EL (cell line): ENCODE measurements at places on chromosomes 5 and 9.
A peak's percentile ranks its signal among the peaks of the same experiment; 100 is the strongest.

DNA sequence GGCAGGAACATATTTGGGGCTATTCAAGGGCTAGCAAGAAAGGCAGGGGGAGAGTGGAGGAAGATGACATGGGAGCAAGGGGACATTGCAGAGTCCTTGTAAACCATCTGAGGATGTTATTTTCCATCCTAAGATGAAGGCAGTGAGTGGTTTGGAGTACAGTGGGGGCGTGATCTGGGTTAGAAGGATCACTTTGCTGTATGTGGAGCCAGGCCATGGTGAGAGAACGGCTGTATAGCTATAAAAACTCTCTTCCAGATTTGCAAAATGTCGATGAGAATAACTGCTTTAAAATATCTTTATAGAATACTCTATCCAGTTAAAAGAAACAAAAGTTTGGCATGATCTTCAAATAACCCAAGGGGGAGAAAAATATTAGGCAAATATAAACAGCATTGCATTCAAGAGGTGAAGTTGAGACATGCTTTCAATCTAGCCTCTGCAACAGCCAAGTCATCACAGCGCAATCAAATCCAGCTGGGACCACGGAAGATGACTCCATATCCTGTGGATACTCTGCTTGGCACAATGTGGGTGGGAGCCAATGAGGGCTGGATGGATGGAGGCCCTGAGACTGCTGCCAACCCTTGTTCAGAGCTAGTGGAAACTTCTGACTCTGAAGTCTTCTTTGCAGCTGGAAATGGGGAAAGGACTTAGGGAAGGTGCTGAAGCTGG is 111.5 kb upstream of the BASP1 start:
- peak; percentile 78 for DNase-seq

GRCh38 chr5:55223812-55224240 is 3.3 kb downstream of the MCIDAS start:
- no peak for DNase-seq

DNA sequence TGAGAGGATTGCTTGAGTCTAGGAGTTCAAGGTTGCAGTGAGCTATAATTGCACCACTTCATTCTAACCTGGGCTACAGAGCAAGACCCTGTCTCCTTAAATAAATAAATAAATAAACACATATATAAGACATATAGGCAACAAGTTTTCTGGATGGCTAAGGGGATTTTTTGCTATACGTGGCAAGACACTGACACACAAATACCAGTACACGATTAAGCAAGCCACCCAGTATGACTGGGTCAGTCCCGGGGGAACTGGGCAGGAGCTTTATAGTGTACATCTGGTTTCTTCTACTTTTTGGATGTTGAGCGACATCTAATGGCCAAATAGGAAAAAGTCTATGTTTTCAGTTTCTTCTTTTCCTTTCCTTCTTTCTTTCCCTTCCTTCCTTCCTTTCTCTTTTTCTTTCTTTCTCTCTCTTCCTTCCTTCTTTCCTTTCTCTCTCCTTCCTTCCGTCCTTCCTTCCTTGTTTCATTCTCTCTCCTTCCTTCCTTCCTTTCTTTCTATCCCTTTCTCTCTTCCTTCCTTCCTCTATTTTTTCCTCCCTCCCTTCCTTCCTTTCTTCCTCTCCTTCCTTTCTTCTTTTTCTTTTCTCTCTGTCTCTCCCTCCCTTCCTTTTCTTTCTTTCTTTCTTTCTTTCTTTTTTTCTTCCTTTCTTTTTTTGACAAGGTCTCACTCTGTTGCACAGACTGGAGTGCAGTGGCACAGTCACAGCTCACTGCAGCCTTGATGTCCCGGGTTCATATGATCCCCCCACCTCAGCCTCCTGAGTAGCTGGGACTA is 47.0 kb upstream of the PLIN2 start:
- peak; percentile 91 for DNase-seq

DNA sequence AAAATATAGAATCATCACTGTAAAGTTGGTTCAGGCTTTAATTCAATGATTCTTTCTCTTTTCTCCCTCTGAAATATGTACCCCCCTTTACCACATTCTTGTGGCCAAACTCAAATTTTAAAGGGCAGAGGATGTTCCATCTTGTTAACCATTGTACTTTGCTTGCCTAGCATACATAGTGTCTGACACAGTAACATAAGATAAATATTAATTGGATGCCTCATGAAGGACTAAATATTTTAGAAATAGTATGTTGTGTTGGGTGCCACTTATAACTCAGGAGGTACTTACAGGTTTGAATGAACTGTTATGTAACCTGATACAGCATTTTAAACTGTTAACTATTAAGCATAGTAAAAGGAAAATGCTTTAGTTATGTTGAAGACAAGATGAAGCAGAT is 71.5 kb downstream of the NIPBL start:
- peak; percentile 88 for DNase-seq
